Skeletal muscle tissue (tissue), 5 donors: ENCODE measurements at places on chromosomes 4 and X. TPM values are rescaled to one million over a fixed set of nuclear protein-coding genes. Genes with fewer than 3 reads are reported as not detected.

GCNA gene
- total RNA-seq = 2.6 TPM

ENAM gene
- total RNA-seq = 2.1 TPM

RGS12 gene
- total RNA-seq = 28.2 TPM

TEX13C gene
- not detected for total RNA-seq

ITM2A gene
- 321 TPM for total RNA-seq

NAT8L gene
- 1.0 TPM for total RNA-seq

TLR8 gene
- total RNA-seq = 1.0 TPM

RGN gene
- 3.1 TPM for total RNA-seq

GRIA3 gene
- total RNA-seq = 5.2 TPM

TAF7L gene
- total RNA-seq = not detected

TMSB15C gene
- total RNA-seq = 7.8 TPM

PRKG2 gene
- under 0.01 TPM for total RNA-seq

HAUS7 gene
- total RNA-seq = 11.0 TPM

UGT8 gene
- total RNA-seq = 2.1 TPM

ASB12 gene
- total RNA-seq = 8.4 TPM

RHOXF1 gene
- not detected for total RNA-seq

TIGD4 gene
- 2.1 TPM for total RNA-seq
